ENCODE measurements at places on chromosomes 7 and 10.

DNA sequence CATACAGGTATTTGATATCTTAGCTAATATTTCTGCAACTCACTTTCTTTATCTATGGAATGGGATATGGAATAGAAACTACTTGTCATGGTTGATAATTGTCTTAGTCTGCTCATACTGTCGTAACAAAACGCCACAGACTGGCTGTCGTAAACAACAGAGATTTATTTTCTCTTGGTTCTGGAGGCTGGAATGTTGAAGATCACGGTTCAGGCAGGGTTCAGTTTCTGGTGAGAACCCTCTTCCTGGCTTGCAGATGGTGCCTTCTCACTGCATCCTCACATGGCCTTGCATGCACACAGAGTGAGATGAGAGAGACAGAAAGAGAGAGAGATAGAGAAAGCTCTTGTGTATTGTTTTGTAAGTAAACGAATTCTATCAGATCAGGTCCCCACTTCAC is 332.7 kb upstream of the MAGI2 start:
- no peak for DNase-seq

DNA sequence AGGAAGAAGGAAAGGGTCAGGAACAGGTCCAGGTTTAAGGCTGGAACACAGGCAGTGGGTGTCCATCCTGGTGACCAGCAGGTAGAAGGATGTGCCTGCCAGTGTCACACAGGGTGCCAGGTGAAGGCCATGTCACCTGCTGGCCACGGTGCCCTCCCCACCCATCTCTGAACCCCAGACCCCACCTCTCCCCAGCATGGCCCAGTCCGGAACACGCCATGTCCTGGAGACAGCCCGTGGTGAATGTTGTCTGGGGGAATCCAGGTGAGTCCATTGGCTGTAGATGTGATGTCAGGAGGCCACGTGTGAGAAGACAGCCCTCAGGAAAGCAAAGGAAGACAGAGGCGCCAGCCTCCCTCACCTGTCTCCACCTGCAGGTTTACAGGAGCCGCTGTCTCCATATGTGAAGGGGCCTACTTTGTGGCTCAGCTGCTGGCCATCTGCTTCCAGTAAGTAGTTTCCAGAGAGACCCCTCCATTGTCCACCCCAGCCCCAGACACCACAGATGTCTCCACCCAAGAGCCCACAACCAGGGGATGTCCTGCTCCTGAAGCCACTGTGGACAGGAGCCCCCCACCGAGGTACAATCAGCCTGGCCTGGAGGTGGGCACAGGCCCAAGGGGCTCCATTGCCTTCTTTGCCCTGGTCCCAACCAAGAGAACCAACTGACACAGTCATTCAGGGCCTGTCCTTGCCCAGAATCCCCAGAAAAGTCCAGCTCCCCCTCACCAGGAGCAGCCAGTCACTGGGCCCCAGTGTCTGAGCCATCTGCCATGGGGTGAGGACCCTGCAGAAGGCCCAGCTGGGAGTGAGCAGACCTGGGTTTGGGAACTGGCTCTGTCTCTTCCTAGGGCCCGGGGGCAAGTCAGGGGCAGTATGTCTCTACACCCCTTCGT is 20.7 kb downstream of the TMEM72 start:
- no peak for DNase-seq

GRCh38 chr10:66378117-66378876 is 547.5 kb upstream of the LRRTM3 start:
- no peak for DNase-seq

- DNase-seq = no peak
These were observed 53.1 kb downstream of the PRKAG2 start for GRCh38 chr7:151823566-151824372.

Measured in activated CD8-positive, alpha-beta memory T cell treated with anti-CD3 and anti-CD28 coated beads for 48 hours (primary cell).